ENCODE measurements at places on chromosomes 5 and 9.

DNA sequence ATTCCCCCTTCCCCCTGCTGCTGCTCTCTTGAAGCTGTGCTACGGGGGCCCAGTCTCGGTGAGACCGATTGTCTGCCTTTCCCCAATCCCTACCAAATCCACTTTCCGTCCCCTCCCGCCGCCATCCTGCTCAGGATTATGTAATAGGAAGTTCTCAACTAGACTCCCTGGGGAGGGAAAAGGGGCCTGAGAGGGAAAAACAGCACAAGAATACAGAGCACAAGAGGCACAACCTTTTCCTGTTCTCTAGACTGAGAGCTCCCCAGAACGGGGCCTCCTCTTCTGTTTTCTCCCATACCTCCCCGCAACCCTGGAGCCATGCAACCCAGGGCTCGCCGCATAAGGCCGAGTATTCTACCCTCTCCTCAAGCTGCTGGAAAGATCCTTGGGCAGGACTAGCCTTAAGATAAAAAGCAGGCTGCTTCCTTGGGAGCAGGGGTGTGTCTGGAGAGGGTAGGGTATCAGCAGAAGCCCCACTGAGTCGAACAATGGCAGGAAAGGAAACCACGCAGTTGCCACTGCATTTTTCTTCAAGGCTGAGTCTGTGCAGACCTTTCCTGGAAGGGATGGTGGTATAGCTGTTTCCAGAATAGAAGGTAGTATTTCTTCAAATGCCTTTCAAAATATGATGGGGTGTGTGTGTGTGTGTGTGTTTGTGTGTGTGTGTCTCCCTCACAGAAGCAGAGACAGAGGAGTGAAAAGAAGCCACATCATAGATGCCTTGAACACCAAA is 12.9 kb downstream of the MYORG start:
- DNase-seq, result no peak

DNA sequence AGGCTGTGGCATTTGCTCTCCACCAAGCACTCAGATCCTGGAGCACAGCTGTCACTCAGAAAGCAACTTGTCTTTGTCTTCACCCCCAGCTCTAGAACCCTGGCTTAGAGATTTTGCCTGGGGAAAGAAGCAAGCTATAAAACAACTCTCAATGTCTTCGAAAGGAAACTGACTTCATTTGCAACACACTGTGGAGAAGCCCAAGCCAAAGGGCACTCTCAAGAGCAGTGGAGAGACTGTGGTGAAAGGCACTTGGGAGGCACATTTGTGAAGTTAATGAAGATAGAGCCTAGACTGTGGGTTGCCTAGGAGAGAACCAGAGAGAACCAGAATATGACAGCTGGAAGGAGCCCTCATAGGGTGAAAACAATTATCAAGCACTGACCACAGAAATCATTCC is 103.4 kb downstream of the CFAP95 start:
- no peak for DNase-seq

DNA sequence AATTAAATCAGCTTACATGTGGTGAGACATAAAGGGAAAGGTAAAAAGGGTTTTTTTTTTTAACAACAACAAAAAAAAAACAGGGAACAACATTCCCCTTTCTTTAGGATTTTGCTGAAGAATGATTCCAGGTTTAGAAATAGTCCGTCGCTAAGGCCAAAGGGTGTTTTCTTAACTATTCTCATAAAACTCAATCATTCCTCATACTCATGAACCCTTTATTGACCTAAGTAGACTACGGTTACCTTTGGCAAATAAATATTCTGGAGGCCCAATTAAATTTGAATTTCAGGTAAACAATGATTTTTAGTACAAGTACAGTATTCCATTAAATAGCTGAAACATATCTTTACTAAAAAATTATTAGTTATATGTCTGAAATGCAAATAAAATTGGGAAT is 55.6 kb upstream of the CCNG1 start:
- DNase-seq, result no peak

GRCh38 chr9:97903177-97903576 is 19.1 kb downstream of the TRMO start:
- no peak for DNase-seq

GRCh38 chr9:76372336-76372735 is 21.9 kb downstream of the RFK start:
- DNase-seq, result no peak

DNA sequence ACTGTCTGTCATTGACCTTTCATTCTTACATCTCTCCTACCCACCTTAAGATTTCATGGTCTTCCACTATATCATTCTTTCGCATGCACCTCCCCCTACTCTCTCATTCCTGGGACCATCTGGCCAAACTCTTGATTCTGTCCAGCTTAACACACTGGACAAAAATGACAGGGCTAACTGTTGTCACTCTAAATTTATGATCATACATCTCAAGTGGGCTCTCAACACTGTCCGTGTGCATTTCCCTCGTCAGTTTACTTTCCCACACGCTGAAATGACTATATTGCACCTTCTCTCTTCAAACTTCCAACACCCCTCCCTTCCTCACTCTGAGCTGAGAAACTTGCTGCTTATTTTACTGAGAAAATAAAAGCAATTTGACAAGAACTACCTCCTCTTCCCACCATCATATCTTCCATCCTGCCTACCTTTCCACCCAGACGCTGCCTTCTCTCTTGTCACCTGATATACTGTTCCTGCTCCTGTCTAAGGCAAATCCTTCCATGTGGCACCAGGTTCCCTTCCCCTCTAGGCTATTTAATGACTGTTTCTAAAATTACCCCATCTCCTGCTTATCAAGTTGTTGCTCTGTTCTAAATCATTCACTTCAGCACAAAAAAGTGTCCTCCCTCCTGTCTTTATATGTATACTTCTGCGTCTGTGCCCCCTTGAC is 8.1 kb upstream of the KLF9 start:
- no peak for DNase-seq

DNA sequence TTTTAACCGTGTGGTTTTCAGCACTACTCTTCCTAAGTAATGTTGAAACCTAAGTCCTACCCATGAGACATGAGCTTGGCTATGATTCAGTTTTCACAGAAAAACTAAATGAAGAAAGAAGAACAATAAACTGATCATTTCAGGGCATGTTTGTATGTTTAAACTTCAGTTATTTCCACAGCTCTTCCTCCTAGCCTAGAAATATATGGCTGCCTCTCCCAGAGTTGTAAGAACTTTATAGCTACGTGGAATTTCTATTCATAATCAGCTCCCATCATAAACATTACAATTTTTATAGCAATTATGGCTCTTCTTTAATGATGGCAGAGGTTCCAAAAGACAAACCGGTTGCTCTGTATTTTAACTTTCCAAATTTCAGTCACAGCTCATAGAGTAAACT is 314.7 kb upstream of the ADAMTSL1 start:
- DNase-seq, result no peak

Measured in activated CD4-positive, CD25-positive, alpha-beta regulatory T cell treated with anti-CD3 and anti-CD28 coated beads, Interleukin-2, amount 50 U/mL, for 16 hours (primary cell).